ENCODE measurements at places on chromosomes 2 and 18. TPM values are rescaled to one million over a fixed set of nuclear protein-coding genes. Genes with fewer than 3 reads are reported as not detected.

DNA sequence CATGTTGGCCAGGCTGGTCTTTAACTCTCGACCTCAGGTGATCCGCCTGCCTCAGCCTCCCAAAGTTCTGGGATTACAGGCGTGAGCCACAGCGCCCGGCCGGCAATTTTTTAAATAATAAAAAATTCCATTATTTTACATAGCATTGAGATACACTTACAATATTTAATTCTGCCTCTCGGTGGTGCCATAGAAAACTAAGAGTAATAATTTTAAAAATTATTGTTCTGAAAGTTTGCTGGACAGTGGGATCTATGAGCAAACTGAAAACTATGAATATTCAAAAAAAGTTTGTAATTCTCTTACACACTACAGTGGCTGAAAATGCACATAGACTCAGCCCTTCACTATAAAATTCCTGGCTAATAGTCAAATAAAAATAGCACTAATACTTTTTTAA, 90.9 kb upstream of the STON1 start:
- DNase-seq, result no peak

DNA sequence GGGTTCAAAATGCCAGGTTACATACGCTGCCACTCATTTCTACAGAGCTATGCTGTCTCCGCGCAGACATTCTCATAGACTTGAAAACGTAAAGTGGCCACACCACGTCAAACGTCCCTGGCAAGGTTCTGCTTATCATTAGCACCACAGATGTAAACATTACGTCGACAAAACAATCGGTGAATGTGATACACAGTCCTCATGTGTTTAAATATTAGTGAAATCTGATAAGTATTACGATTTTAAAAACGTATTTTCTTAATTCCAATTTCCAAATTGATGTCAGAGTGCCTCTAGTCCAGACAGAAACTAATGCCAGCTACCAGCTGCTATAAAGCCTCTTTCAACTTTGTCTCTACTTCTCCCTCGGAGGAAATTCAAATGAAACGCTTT, 1.2 kb downstream of the STK17B start:
- no peak for DNase-seq

- no peak for DNase-seq
These were observed 478.2 kb downstream of the PTPRM start for GRCh38 chr18:8045160-8045883.

DNA sequence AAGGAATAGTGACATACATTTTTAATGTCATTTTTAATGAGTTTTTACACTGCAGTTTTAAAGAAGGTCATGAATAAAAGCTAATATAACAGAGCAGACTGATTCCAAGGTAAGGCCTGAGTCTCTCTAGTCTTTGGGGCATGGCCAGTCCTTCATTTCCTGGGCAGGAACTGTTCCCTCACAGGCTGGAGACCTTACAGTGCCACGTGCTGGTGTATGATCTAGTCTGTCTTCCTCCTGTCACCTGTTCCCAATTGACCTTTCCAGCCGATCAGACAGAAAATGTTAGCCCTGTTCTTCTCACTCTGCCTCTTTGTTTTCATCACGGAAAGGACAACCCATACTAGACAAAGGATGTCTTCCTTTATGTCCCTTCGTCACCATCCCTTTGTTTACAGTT, 33.6 kb downstream of the ZCCHC2 start:
- DNase-seq, result no peak

The TYMS gene
- 2.7 TPM for total RNA-seq

- no peak for DNase-seq
These were observed 44.4 kb downstream of the LCT start for GRCh38 chr2:135792401-135793150.

Measured in Right ventricle myocardium superior (tissue), 1 donor.